NCI-H226 (cell line): ENCODE measurements at places on chromosomes 5 and 9.

DNA sequence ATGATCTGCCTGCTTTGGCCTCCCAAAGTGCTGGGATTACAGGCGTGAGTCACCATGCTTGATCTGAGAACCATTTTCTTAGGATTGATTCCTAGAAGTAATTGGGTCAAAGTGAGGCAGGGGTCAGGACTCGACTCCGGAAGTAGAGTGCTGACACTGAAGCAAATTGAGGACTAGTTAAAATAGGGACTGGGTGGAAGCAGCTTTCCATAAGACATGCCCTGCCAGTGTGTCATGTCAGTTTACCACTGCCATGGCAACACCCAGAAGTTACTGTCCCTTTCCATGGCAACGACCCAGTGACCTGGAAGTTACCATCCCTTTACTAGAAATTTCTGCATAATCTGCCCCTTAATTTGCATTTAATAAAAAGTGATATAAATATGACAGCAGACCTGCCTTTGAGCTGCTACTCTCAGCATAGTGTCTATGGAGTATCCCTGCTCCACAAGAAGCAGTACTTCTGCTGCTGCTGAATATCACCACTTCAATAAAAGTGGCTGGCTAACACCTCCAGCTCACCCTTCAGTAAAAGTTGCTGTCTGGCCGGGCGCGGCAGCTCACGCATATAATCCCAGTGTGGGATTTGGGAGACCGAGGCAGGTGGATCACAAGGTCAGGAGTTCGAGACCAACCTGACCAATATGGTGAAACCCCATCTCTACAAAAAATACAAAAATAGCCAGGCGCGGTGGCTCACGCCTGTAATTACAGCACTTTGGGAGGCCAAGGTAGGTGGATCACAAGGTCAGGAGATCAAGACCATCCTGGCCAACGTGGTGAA, 47.8 kb upstream of the JADE2 start:
- no peak for DNase-seq

GRCh38 chr9:89442501-89442978, 55.4 kb downstream of the SEMA4D start:
- no peak for DNase-seq

GRCh38 chr9:7639471-7639870, 160.1 kb downstream of the DMAC1 start:
- no peak for DNase-seq

DNA sequence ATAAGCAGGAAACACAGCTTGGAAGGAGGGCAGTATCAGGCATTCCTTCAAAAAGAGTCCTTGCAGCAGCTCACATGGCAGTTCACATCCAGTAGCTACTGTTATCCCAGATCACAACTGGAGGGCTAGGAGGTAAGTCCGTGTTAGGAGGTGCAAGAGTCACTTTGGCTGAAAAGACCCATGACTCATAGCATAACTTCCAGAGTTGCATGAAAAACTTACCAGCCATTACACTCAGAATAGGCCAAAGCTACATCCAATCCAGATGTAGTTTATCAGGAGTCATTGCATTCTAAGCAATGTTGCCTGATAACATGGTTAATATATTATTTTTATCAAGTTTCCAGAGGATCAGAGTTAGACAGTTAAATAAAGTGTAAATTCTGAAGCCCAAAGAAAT, 1126.4 kb upstream of the SEMA6A start:
- DNase-seq = peak; percentile 3

DNA sequence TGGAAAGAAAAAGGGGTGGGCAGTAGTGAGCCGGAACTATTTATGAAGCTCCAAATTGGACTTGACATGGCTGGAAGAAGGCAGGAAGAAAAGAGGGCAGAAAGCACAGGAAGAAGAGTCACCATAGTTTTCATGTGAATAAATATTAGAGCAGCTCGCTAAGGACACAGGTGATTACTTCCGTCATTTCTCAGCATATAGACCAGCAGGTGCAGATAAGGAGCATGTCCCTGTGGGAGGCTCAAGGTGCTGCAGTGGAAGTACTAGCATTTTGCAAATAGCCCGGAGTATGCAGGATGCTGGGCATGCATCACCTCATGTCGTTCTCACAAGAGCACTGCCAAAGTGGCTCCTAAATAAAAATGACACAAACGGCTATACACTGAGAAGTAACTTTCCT, 71.3 kb upstream of the HTR4 start:
- no peak for DNase-seq

GRCh38 chr5:98204798-98205197, 568.7 kb upstream of the RGMB start:
- no peak for DNase-seq

- no peak for DNase-seq
Measured at GRCh38 chr9:23926368-23926767, 100.3 kb upstream of the ELAVL2 start.

GRCh38 chr5:98899456-98899855, 29.4 kb downstream of the CHD1 start:
- no peak for DNase-seq

DNA sequence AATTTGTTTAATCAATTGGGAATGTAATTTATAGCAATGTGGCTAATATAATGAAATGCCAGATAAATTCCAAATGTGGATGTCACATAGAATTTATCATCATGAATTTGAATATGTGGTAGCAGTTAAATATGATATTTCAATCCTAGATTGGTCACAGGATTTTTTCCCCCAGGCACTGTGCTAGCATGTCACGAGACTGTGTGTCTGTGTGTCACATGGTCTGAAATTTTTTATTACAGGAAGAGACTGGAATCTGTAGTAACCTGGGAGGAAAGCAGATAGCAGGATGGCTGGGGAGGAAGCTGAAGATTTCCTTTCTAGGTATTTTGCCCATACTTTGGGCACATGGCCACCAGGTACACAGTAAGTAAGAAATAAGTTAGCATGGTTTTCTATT, 35.4 kb upstream of the MSH3 start:
- no peak for DNase-seq
